ENCODE measurements at places on chromosomes 7 and 10.
A peak's percentile ranks its signal among the peaks of the same experiment; 100 is the strongest.

DNA sequence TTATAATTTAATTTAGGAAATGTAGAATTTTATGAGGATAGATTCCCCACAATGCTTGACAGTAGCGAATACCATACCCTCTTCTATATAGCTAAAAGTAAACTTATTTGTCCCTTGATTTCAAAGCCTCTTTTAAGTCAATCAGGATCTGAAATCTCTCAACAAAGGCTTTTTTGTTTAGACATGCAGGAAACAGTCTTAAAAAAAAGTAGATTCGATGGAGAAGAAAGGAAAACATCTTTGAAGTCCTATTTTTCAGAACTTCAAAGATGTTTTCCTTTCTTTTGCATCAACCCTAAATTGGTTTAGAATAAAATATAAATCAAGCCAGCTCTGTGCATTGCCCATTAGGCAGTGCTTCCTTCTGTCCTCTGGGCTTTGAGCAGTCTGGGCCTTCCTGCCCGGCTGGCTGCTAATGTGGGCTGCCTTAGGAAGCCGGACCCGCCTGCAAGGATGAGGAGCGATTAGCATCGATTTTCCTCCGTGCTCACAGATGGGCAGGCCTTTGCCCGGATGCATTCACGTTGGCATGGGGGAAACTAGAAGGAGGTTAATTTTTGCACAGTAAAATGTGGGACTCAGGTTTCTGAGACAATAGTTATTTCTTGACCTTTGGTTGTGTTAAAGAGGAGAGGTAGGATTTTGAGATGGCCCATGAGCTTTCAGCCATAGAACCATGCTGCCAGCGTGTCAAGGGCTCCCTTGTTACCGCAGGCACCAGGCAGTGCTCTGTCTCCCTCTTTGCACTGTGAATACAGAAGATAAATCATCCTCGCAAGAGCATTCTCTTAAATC is 15.5 kb downstream of the MSRB2 start:
- no peak for DNase-seq

- no peak for DNase-seq
Observed at GRCh38 chr7:151761231-151761630, 115.7 kb downstream of the PRKAG2 start.

DNA sequence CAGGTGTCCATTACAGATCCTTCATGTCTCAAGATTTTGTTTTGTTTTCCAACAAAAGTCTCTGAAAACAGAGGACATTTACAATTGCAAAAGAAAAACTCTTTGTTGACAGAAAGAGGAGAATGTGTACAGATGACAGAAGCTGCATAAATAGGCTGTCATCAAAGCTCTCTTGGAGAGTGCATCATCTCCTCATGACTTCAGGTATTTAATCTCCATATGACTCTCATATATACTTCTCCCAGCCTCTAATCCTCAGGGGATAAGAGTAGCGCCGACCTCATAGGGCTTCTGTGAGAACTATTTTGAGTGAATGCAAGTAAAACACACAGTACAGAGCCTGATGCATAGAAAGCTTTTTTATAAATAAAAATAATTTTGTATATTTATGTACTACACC is 48.1 kb upstream of the SEPTIN7 start:
- no peak for DNase-seq

DNA sequence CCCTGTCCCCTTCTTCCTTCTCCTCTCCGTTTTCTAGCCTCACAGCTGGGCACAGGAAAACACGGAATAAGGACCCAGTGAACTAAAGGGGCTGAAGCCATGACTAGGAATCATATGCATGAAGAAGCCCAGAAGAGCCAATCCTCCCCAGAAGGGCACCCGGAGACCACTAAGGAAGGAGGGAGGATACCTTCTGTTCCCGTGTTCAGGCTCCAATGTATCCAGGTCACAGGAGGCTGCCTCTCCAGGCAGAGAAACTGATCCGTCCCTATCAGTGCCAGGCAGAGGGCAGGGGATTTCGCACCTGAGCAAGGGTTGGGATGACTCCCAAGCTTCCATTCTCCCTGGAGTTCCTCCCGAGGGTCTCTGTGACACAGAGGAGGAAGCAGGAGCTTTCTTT is 246.6 kb downstream of the SNX10 start:
- DNase-seq: no peak

GRCh38 chr10:33776419-33777070 is 442.1 kb upstream of the NRP1 start:
- no peak for DNase-seq

GRCh38 chr10:86344281-86344680 is 22.3 kb downstream of the GRID1 start:
- no peak for DNase-seq

DNA sequence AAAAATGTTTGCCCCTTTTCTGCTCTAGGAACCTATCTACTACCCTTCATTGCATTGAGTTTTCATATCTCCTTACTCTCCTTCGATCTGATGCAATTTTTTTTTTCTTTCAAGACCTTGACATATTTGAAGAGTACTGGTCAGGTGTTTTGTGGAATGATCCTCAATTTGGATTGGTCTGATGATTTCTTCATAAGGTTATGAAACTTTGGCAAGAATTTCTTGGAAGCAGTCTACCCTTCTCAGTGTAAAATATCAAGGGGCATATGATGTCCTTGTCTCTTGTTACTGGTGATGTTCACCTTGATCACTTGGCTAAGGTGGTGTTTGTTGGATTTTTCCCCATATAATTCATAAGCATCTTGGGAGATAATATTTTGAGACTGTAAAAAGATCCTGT is 64.7 kb downstream of the CPED1 start:
- no peak for DNase-seq

DNA sequence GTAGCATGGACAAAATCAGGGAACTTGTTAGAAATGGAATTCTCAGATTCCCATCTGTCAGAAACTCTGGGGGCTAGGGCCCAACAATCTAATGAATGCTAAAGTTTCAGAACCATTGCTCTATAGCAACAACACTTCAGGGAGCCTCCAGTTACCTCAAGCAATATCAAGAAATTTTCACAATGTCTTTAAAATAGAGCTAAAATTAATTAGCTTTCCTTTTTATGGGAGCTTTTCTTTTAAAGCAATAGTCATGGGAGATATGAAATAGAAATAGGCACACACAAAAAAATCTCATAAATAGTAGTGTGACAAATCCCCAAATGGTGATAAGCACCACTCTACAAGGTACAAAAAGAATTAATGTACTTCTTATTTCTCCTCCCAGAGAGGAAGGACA is 80.9 kb downstream of the AASS start:
- DNase-seq: no peak

DNA sequence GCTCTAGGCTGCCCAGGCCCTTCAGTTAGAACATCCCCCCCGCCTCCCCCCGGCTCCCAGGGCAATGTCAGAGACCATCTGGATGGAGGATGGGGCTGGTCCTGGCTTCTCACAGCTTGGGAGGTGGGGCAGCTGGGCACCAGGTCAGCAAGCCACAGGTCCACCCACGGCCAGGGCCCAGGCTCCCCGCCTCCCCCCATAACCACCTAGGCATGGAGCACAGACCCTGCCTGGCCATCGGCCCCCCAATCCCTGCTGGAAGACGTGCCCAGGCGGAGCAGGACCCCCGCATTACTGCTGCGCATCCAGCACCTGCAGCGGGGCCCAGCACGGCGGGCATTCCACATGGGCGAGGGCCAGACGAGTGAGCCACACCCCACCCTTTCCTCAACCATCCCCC is 169.6 kb downstream of the ELFN1 start:
- no peak for DNase-seq

DNA sequence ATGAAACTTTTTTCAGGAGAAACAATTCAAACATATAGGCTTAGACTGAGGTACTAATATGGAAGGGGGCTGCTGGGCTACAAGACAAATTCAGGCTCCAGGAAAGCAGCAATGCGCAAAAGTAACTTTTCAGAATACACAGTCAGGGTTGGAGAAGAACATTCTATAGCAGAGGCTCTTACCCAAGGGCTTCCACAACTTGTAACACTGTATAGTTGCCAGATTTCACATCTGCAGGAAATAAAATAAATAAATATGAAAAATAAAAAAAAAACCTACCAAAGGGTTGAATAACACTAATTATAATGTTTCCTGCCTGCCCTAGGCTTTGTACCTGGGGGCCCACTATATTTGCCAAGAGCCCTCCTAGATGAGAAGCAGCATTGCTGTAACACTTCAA is 14.3 kb downstream of the MMS19 start:
- DNase-seq: no peak

DNA sequence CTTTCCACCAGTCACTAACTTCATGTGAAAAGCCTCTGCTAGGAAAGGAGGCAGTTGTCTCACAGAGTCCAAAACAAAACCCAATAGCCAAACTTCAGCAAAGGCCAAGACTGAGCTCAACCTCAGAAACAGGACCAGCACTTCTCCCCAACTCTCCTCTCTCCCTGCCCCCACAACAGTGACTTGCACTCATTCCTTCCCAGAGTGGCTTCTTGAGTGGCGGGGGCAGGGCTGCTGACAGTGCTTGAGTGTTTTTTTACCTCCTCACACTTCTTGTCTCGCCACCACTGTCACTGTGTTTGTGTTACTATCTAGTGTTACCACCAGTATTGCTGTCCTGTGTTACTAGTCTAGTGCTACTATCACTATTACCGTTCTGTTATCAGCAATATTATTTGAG is 206.8 kb downstream of the KLF6 start:
- DNase-seq: no peak

- DNase-seq: no peak
Observed at GRCh38 chr7:39535720-39536119, 30.5 kb upstream of the YAE1 start.

GRCh38 chr10:108567899-108568752 is 1355.2 kb downstream of the XPNPEP1 start:
- DNase-seq: no peak

- no peak for DNase-seq
Observed at GRCh38 chr10:16609211-16609610, 87.5 kb upstream of the C1QL3 start.

- no peak for DNase-seq
Observed at GRCh38 chr7:14734839-14735321, 167.7 kb downstream of the DGKB start.

DNA sequence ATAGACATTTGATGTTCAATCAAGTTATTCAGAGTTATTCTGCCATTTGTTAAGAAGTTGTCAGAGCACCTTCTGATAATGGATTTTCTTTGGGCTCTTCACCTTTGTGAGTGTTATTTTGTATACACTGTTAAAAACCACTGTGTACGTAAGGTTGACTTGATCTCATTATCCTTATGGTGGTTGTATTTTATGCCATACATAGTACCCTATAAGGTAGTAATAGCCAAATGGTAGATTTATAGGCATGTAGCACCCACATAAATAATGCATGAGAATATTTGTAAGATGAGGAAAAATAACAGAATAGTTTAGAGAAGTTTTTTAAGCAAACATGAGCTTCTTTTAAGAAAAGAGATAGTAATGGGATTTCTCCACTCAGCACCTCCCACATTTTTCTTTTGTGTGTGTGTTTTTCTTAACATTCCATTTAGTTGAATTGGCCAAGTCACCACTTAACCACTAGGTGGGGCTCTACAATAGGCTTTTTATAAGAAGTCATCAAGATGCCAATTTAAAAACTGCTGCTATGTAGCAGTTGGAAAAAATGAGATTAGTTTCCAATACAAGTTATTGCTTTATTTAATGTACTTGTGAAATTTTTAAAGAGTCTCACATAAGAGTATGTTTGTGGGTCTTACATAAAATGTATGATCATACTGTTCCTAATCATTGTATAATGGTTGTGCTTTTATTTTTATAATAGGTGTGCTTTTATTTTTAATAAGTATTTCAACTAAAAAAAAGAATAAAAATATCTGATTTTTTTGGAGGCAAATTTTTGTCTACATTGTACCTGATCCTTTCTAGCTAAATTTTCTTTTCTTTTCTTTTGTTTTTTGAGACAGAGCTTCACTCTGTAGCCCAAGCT is 41.1 kb upstream of the STMP1 start:
- peak; percentile 49 for DNase-seq

DNA sequence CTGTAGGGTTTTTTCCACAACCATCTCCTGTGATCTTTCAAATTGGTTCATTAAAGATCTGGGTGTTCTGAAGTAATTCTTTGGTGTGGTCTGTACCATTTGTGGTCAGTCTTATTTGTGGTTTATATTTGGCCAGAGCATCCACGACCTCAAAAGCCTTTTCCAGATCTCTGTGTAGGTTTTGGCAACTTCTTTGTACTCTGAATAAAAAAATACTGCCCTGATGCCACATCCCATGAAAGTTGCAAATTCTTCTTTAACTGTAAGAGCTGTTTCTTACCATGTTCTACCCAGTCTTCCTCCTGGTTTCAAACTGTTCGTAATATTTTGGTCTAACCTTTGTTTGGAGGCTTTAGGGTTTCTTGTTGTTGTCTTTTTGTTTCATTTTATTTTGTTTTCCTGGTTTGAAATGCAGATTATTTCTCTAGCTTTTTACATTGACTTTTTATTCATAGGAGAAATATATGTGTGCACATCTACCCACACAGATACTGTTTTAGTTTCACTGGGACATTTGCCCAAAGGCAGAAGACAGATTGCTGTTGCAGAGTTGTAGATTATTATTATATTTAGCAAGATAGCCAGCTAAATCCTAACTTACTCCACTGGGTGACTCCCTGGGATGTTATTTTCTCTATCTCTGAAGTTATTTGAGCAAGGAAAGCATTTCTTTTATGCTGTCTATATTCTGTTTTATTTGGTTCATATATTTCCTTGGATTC is 123.2 kb upstream of the SAMD8 start:
- DNase-seq: no peak

- DNase-seq: no peak
Observed at GRCh38 chr7:34043461-34044305, 138.3 kb downstream of the BMPER start.

- no peak for DNase-seq
Observed at GRCh38 chr10:124669141-124669823, 74.9 kb downstream of the FAM53B start.

DNA sequence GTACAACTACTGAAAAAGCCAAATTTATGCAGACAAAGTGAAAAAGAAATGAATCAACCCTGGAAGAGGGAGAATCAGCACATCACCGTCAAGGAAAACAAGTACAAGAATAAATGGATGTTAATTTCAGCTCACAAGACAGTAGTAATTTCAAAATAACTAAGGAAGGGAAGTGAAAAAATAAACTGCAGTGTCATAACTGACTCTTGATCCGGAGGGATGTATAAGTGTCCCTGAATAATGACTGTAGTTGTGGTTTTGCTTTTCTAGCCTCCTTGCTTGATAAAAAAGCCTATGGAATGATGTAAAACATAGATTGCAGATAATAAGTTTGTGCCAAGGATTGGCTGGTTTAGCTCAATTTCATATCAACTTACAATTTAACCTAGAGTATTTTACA is 721.1 kb upstream of the C7orf33 start:
- DNase-seq: no peak

- no peak for DNase-seq
Observed at GRCh38 chr10:122990278-122990677, 10.1 kb downstream of the PSTK start.

GRCh38 chr7:128974241-128974934 is 36.7 kb downstream of the IRF5 start:
- DNase-seq: no peak

DNA sequence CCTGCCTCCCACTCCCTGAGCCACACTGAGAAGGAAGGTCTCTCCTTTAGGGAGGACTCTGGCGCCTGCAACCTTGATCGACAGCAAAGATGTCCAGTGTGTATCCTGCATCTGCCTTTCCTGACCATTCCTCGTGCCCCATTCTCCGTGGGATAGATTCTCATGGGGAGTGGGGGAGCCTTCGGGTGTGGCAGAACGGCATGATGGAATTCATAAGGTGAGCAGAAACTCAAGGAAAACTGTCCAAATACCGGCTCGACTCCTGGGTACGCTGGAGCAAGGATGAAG is 636 bp upstream of the RARRES2 start:
- DNase-seq: no peak

All from activated CD4-positive, alpha-beta T cell treated with anti-CD3 and anti-CD28 coated beads, Interleukin-2, amount 50 U/mL, for 16 hours (primary cell).